ENCODE measurements at places on chromosomes 12 and 14.

DNA sequence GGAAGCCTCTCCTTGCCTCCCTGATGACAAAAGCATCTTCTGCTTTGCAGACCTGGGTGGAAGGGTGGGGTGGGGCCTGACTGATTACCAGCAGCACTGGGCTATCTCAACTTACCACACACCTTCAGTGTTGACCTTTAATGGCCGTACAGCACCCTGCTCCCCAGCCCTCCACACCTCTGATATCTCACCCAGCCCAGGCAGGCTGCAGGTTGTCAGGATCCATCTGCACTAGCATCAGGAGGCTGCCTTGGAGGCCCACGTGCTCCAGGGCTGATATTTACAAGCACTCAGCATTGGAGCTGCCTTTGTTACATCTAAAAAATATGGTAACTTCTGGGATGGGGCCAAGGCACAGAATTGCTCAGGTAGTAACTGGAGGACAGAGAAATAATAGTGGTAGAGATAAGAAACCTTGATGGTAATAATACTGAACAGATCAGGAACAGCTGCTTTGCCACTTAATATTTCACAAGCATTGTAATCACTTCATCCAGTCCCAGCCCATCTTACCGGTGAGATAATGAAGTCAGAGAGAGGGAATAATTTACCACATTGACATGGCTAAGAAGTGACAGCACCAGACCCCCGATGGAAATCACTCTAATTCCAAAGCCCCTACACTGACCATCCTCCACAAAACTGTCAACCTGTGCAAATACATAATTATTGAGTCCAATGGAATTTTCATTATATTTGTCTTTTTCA, 125.2 kb upstream of the RFLNA start:
- DNase-seq = no peak

DNA sequence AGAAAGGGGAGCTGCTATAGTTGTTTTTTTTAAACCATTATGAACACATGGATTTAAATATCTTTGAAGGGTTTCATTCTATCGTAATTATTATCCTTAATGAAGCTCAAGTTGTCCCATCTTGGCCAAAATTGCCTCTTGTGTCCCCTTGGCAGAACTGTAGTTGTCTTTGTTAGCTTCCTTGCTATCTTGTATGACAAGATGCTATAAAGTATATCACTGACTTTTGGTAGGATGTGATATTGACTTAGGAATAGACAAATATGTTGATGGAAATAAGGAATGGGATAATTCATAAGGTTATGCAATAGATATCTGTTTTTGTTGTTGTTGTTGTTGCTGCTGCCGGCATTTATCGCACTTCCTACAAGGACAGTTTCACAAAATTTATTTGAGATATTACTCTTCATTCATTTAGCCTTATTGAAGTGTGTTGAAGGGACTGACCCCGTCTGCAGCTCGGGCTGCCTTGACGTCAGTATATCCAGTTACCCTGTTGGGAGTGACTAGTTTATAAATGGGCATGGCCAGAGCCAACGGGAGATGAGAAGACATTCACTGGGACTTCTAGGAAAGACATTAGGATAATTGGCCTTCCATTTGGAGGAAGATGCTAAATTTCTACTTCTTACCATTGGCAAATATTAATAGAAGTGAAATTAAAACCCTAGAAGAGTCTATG, 26.1 kb upstream of the APOLD1 start:
- no peak for DNase-seq

GRCh38 chr14:77825895-77826519, 26.1 kb downstream of the ADCK1 start:
- DNase-seq = no peak

GRCh38 chr12:20646239-20646827, 48.8 kb upstream of the SLCO1C1 start:
- no peak for DNase-seq

- DNase-seq = no peak
Measured at GRCh38 chr12:7075939-7076338, 15.4 kb downstream of the C1S start.

DNA sequence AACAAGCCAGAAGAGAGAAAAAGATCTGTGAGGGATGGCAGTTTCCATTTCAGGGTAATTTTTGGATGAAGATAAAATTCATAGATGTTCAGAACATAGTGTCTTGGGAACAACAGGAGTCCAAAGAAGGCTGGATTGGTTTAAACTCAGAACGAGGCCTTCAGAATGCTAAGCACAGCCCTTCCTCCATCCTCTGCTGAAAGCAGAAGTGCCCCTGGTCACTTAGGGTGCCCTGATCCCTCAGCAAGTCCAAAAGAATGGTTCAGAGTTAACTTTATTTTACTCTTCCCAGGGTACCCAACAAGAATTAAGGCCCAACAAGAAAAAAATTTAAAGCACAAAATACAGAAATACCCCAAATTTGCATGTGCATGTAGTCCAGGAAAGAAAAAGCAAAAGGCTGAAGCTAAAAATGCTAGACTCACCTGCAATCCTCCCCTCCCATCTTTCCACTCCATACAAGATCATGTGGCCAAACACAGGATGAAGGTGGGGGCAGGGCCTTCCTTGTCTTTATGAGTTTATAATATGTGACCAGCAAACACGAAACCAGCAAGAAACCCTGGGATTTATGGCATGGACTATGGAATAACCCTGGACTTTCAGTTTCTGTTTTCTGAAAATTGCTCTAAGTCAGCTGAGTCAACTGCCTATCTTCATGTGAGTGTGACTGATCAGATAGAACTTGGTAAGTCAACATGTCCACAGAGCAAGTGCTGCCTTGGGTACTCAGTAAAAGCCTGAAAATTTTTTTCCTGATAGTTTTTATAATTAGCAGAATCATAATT, 21.2 kb downstream of the MAX start:
- DNase-seq = no peak

DNA sequence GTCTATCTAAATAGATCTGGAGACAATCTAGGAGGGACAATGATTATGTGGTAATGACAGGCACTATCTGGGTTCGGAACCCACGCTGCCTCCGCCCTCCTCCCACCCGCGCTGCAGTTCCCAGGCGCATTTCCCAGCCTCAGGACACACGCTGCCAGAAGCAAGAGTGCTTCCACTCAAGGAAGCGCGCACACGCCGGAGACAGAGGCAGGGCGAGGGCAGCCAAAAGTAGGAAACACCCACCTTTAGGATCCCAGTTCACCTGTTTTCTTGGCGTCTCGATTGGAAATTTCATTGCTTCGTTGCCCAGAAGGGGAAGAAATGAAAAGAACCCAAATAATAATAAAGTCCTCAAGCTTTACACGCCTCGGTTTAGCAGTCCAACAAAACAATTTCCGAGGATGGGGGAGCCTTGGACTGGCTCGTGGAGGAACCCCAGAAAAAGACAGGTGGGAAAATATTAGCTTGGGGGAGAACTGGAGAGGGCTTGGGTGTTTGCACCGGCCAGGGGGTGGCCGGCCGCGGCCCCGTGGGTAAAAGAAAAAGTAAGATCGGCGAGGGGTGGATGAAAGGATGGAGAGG, 474 bp downstream of the KCNK10 start:
- no peak for DNase-seq

DNA sequence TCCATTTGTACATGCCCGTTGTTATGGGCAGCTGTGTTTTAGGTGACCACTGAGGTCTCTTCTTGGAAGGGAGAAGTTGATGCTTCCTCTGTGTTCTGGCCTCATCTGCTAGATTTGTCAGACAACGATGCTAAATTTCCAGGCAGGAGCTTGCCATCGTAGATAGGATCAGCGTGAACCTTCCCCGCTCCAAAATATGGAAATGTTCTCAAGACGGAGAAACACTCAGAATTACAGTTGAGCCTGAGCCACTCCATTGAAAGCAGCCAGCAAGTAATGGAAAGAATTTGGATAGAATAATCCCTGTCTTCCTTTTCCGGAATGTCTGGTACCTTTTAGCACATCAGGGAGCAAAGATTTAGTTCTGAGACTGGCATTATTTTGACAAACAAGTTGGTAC, 34.8 kb downstream of the TUNAR start:
- DNase-seq = no peak

DNA sequence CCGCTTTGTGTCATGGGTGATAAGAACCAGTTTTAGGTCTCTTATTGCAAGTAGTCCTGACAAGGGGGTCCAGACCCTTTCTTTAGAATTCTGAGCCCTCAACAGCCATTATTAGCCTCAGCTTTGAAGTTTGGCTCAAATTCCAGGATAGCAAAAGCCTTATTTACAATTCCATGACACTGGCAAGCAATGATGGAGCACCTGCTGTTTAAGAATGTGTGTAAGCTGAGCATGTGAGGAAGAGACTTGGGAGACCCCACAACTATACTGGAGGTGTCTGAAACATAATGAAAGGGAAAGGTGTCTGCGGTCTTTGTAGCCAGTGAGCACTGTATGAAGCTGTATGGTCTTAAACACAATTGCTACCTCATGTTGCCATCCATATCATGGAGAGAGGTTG, 119.8 kb downstream of the TBX5 start:
- DNase-seq = no peak
